Lower leg skin (tissue), 4 donors: ENCODE measurements at places on chromosomes 2 and 18.

DNA sequence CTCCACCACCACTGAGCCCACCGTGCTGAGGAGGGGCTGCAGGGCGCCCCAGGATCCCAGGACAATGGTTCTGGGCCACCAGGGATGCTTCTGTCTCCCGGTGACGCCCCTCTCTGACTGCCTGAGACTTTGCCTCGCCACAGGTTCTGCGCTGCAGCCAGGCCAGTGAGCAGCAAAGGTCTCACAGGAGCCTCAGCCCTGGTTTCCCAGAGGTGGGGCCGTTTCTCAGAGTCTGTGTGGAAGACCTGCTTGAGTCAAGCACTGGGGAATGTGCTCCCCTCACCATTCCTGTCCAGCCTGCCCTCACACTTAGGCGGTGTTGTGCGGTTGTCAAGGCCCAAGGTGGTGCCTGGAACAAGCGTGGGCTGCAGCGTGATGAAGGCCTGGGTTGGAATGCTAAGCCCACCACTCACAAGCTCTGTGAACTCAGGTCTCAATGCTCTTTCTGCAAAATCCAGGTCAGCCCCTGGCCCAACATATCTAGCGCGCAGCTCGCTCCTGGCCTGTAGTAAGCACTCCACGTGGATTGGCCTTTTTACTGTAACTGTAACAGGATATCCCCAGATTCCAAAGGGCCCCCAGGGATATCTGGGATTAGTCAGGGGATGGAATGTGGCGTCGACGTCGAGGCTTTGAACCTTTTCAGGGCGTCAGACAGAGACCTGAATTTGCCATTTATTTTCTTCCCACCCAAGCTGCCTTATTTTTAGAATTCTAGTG is 47.6 kb downstream of the PLB1 start:
- DNase-seq: peak; percentile 69

- no peak for DNase-seq
Measured at GRCh38 chr2:9375857-9376428, 47.4 kb downstream of the ITGB1BP1 start.

- no peak for DNase-seq
Measured at GRCh38 chr2:234278556-234279255, 218.2 kb downstream of the ARL4C start.

- no peak for DNase-seq
Measured at GRCh38 chr2:224405841-224406370, 4.0 kb upstream of the FAM124B start.

- DNase-seq: no peak
Measured at GRCh38 chr2:47401789-47402554, 984 bp upstream of the MSH2 start.

- DNase-seq: no peak
Measured at GRCh38 chr2:201406077-201406662, 45.1 kb downstream of the TRAK2 start.

DNA sequence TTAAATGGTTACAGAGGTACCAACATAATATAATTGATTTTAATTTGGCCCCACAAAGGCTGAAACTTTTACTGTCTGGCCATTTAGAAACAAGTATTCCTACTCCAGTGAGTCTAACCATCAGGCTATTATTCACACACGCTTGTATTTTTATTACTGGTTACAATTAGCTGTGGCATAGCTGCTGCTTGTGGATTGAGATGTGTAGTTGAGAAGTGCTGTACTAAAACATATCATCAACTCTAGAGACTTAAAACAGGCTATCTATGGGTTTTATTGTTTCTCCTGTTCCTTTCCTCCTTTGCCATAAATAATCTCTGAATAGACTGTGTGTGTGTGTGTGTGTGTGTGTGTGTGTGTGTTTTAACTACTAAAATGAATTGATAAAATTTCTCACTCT is 530.2 kb downstream of the CCDC85A start:
- no peak for DNase-seq

- DNase-seq: no peak
Measured at GRCh38 chr2:7333189-7333765, 416.1 kb downstream of the RNF144A start.

DNA sequence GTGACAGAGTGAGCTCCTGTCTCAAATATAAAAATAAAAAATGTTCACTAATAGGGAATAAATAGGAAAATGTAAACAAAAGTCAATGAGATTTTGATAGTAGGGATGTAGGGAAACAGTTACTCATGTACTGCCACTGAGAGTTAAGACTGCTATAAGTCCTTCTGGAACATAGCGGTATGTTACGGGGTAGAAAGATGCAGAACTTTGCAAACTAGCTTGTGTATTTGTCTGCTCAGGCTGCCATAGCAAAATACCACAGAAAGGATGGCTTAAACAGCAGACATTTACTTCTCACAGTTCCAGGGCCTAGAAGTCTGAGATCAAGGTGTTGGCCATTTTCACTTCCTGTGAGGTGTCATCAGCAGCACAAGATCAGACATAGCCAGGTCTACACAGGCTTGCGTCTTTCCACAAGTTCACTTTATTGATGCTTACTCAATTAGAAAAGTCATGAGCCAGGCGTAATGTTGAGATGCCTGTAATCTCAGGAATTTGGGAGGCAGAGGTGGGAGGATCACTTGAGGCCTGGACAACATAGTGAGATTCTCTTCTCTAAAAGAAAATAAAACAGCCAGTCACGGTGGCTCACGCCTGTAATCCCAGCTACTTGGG is 8.8 kb downstream of the TXNDC2 start:
- DNase-seq: no peak

- DNase-seq: no peak
Measured at GRCh38 chr2:144484201-144484948, 35.5 kb downstream of the ZEB2 start.

GRCh38 chr2:195320413-195320973 is 336.5 kb upstream of the SLC39A10 start:
- DNase-seq: no peak

GRCh38 chr18:72174972-72175649 is 369.0 kb downstream of the CBLN2 start:
- no peak for DNase-seq
